ENCODE measurements at places on chromosomes 6 and 20. TPM values are rescaled to one million over a fixed set of nuclear protein-coding genes. Genes with fewer than 3 reads are reported as not detected.

- no peak for DNase-seq
Measured at GRCh38 chr6:22612236-22612635, 42.9 kb downstream of the HDGFL1 start.

- DNase-seq = no peak
Measured at GRCh38 chr20:44696315-44696714, 18.9 kb upstream of the CCN5 start.

- peak; percentile 26 for DNase-seq
Measured at GRCh38 chr6:131923356-131923755, 27.8 kb downstream of the CCN2 start.

DNA sequence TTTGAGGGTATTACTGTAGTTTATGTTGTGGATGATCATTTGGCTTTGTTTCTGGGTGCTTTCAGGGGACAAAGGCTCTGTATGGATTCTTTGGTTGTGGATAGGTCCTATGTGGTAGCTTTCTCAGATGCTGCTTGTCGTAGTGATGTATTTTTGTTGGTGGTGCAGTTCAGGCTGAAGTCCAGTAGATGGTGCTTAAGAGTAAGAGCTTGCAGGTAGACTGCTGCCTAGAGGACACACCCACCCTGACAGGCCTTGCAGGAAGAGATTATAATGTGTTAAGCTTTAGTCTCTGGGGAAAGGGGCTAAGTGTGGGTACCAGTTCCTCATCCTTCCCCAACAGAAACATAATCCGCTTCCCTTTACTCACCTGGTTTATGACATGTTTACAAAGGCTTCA lies 62.6 kb upstream of the ADGRB3 start:
- DNase-seq = peak; percentile 49

GRCh38 chr6:23435126-23435525 lies 690.9 kb upstream of the NRSN1 start:
- DNase-seq = no peak

- DNase-seq = no peak
Measured at GRCh38 chr6:70557998-70558397, 8.7 kb upstream of the SDHAF4 start.

- DNase-seq = no peak
Measured at GRCh38 chr6:146286961-146287360, 256.7 kb upstream of the RAB32 start.

GRCh38 chr6:26329763-26330511 lies 35.1 kb upstream of the BTN3A2 start:
- DNase-seq = no peak

GRCh38 chr6:84568971-84569370 lies 195.4 kb downstream of the TBX18 start:
- no peak for DNase-seq

- DNase-seq = no peak
Measured at GRCh38 chr20:41631826-41632225, 13.6 kb upstream of the CHD6 start.

DNA sequence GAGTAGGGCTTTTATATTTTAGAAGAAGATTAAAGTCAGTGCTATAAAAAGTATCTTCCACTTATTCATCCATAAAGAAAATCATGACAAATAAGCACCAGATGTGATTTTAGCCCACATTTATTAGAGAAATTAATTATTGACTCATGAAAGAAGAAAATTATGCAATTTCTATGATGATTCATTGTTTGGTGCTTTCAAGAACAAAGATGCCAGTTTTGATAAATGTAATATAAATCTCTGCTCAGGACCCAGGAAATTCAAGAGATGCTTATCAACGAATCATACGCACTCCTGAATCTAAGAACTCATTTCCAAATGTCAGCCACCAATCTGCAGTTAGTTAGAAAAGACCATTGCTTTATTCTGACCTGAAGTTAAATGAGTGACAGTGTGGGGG lies 211.4 kb downstream of the ARHGAP18 start:
- no peak for DNase-seq

DNA sequence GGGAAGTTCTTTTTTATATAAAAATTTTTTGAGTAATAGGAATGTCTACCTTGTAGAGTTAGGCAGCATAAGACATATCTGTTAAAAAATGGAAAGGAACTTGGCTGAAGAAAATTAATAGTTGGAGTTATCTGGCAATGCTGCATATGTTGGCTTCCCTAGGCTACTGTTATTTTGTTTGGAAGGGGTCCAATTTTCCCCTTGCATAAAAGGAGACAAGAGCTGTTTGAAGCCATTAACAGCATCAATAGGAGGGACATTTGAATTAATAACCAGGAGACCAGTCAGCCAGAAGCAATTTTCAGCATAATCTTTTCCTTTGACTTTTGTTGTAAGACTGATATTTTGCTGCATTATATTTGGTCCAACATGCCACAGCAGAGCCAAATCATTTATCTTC lies 80.9 kb upstream of the TAB2 start:
- DNase-seq = no peak

DNA sequence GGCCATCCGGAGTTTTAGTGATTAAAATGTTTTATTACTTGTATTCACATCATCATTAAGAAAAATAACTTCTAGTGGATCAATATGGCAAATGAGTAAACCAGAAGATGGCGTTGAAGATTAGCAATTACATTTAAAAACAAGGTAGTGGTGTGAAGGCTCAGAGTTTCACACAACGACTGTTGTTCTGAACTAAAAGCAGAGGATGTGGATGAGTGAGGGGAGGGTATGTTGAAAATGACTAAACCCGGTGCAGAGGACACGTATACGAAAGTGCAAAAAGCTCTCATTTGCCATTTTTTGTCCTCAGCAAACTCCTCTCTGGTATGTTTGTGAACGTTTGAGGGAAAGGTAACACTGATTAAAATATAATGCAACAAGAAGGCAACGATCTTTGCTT lies 1.9 kb upstream of the IRF4 start:
- DNase-seq = no peak

DNA sequence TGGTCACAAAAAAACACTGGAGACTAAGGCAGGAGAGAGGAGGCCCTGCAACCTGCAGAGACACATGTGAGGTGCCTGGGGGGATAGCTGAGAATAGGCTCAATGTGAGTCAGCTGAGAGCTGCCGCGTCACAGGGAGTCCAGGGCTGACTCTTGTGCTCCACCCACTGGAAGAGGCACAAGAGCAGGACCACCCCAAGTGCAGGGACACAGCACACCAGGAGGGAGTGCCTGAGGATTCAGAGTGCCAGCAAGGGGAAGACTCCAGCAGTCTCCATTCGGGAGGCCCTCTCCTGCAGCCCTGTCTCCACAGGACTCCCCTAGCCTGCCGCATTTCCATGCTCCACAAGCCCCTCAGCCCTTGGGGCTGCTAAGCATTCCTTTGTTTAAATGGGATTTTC lies 105.5 kb downstream of the HUS1B start:
- no peak for DNase-seq

DNA sequence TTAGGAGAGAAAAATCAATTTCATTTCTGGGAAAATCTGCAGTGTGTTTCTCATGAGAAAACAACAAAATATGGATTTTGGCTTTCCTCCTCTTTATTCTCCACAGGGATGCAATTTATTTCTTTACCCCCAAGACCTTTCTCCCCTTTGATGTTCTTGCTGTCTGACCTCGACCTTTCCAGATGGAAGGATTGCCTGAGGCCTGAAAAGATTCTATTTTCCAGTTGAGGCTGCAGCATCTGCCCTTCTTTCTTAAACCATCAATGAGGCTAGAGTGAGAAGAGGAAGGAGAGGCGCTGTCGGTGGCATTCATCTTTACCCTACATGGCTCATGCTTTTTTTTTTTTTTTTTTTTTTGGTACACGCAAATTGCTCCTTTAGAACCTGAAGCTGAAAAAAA lies 344.2 kb upstream of the BTBD3 start:
- DNase-seq = no peak

GRCh38 chr6:19410481-19410880 lies 426.7 kb upstream of the ID4 start:
- DNase-seq = no peak

DNA sequence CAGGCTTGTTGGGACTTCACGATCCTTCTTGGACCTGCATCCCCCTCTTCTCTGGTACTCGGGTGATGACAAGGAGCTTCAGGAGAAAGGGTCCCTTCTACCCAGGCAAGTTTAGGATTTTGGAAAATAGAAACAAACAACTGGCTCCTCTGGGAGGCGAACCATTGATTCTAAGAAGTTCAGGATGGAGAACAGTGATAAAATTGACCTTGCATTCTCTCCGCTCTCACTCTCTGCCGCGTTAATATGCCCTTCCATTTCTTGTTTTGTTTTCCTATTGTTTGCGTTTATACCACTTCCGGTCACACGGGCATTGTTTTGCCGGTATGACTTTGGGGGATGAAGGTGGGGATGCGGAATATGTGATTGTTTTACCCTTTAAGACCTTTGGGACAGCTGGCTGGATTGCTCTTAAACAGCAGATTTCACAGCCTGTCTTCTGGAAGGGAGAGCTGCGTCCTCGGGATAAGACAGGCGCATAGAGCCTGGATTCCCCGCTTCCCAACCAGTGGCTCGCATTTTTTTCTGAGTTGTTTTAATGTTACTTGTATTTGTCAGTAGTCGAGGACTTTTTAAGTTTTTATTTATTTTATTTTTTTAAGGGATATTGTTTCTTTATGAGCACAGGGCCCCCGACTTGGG lies 144.3 kb upstream of the ZNF184 start:
- no peak for DNase-seq

- DNase-seq = peak; percentile 29
Measured at GRCh38 chr6:169991031-169991390, 239.6 kb downstream of the ERMARD start.

DNA sequence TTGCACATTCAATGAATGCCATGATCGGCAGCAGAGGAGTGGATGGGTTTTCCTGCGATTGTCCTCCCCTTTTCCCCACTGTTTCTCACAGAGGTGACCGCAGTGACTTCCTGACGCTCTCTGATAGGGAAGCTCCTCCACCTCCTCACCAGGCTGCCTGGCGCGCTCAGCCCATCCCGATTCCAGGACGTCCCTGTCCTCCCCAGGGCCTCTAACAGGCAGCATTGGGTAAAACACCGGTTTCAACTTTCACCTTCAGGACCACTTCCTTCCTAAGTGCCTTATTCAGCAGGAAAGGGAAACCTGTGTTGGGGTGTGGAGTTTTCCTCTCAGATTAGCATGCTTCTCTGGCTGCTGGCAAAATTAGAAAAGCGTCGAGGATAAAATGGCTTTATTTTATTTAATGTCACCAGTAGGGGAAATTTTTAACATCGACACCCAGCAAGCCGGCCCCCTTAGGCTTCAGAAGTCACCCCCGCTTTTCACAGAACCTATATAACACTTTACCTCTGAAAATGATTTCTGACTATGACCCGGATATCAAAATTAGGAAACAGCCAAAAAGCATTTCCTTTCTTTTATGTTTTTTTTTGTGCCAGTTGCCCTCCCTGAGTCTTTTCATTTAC lies 570.4 kb upstream of the GJE1 start:
- peak; percentile 63 for DNase-seq

GRCh38 chr20:33009214-33010132 lies 2.0 kb downstream of the BPIFB2 start:
- no peak for DNase-seq

GRCh38 chr6:129099696-129100095 lies 216.8 kb downstream of the LAMA2 start:
- DNase-seq = no peak

GRCh38 chr6:108166664-108167448 lies 1.0 kb downstream of the NR2E1 start:
- DNase-seq = no peak

DNA sequence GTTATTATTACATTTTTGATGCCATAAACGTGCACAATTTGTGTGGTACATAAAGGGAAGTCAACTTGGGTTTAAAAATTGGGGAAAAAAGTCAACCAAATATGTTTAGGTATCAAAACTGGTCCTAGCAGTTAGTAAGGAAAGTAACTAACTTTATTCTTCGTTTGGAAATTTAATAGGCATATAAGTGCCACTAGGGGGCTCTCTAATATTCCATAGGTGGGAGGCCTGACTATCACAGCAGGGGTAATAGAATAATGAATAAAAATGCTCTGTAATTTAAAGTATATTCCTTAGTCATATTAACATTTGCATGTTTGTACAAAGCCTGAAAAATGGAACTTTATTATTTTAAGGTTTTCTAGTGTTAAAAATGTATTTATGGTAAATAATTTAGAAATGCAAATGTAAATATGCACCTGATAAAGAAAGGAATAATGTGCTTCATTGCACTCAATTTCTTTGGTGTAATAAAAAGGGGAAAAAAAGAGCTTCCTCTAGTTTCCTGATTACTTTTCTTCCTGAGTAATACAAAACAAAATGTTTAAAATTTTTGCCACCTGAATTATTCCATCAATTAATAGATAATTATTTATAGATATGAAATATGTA lies 125.7 kb upstream of the HDAC2 start:
- DNase-seq = no peak

GRCh38 chr6:30743099-30744053 lies 889 bp upstream of the FLOT1 start:
- peak; percentile 44 for DNase-seq

DNA sequence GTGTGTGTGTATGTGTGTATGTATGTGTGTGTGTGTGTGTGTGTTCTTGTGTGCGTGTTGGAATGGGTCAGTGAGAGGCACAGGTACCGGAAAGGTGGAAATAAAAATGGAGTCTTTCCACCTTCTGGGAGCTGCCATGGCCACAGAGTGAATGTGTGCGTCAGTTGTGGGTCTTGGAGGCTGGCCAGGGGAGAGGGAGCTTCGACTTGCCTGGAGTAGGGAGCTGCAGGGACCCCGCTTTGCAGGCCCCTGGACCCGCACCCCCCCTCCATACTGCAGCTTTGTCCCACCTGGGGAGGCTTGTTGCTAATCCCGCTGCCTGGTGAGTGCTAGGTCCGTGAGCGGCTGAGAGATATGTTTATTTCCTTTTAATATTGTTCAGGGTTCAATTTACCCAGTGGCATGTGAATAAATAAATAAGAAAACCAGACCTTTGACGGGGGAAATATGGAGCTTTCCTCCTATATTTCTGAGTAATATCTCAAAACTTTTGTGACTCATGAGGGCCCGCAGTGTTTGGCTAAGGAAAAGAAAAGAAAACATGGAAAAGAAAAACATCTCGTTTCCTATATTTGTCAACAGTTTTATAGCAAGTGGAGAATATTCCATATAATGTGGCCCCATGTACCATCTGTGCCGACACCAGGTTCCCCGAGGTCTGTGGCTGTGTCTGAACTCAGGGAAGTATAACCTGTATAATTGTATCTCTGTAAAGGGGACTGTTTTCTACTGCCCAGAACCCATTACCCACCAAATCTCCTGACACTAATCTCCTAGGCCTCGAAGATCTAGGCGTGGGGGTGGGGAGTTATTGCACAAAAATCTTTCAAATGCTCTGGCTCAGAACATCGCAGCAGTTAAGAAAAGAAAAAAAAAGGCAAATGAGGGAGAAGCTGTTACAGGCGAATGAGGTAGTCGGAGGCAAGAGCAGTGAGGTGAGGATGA lies 24.6 kb upstream of the CCDC167 start:
- DNase-seq = no peak

GRCh38 chr20:40692240-40693011 lies 3.4 kb upstream of the MAFB start:
- DNase-seq = no peak

- DNase-seq = no peak
Measured at GRCh38 chr6:150417899-150418826, 49.4 kb downstream of the IYD start.

GRCh38 chr20:20690676-20691476 lies 21.6 kb downstream of the RALGAPA2 start:
- DNase-seq = no peak

Gene SLC2A10
- 43.2 TPM for total RNA-seq

Gene BPIFB4
- total RNA-seq = not detected

Gene MAFB
- total RNA-seq = 19.8 TPM

Gene TNF
- total RNA-seq = not detected

Gene GPR63
- total RNA-seq = 0.07 TPM

Gene LRRC73
- total RNA-seq = 0.43 TPM
